ENCODE measurements at places on chromosomes 6 and 20.
A peak's percentile ranks its signal among the peaks of the same experiment; 100 is the strongest.

DNA sequence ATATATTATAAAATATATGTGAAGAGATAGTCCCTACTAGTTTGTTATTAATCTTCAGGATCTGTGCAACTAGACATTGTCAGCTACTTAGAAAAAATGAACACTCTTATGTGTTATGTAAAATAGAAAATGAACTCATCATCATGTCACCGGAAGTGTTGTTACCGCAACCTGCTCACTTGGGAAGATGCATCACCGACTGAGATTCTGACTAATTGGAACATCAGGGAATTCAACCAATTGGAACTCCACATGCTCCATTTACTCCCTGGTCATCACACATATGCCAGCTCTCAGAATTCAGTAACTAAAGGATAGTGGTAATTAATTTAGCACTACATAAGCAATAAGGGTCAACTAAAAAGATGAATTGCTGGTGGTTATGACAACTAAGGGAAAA, 16.7 kb upstream of the B3GAT2 start:
- DNase-seq: no peak

- DNase-seq: no peak
Measured at GRCh38 chr6:30781395-30781742, 37.0 kb upstream of the IER3 start.

DNA sequence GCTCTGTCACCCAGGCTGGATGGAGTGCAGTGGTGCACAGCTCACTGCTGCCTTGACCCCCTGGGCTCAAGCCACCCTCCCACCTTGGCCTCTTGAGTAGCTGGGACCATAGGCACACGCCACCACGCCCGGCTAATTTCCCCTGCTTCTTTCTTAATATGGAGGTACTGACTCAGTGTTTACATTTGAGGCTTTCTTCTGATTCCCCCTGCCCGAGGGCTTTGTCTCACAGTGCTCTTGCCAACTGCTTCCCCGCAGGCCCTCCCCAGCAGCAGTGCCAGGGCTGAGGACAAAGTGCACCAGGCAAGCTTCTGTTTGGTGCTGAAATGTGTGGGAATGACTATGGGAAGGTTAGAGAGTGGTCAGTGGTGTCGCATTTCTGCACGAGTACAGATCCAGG, 34.8 kb downstream of the NR2E1 start:
- no peak for DNase-seq

DNA sequence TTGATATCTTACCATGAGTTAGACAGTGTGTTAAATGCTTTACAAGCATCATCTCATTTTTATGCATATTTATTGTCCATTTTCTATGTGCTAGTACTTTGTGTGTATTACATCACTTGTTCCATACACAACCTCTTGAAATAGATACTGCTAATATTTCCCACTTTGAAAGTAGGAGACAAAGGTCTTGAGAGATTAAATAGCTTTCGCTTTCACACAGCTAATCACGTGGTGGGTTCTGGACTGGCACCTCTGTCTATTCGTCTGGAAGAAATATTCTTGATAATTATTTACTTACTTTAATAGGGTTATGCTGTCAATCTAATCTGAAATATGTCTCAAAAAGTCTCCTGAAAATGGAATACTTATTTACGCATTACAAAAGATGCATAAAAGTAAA, 30.2 kb downstream of the EPHA7 start:
- no peak for DNase-seq

- DNase-seq: no peak
Measured at GRCh38 chr20:53883098-53883911, 187.1 kb downstream of the BCAS1 start.

DNA sequence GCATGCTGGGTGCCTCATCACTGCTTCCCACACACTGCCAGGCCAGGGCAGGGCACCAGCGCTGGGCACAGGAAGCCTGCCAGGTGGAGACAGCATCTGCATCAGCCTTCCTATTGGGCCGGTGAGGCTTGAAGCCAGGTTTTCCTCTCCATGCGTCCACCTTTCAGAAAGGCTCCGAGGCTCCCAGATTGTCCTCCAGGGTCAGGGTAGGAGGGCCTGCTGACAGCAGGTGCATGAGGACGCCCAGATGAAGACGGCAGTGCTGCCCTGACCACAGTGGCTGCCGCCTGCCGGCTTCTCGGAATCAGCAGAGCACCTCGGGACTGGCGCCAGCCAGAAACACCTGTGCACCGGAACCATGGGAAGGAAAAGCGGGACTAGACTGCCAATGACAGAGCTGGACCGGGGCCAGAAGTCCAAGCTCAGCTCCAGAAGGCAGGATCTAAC, 170.5 kb upstream of the CST7 start:
- DNase-seq: no peak

DNA sequence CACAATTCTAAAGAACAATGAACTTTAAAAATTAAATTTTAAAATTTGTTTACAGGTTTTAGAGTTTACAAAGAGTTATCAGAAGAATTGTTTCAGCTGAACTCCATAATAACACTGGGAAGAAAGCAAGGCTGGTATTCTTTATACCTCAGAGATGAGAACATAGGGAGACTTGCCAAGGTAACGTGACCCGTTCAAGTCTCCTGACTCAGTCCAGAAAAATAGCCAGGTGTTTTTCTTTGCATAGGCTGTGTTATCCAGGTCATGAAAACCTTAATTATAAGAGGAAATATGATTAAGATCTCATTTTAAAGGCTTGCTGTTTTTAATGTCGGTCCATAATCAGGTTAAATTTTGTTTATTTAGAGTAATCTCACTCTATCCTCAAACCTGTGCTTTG, 8.5 kb upstream of the C6orf141 start:
- DNase-seq: no peak

DNA sequence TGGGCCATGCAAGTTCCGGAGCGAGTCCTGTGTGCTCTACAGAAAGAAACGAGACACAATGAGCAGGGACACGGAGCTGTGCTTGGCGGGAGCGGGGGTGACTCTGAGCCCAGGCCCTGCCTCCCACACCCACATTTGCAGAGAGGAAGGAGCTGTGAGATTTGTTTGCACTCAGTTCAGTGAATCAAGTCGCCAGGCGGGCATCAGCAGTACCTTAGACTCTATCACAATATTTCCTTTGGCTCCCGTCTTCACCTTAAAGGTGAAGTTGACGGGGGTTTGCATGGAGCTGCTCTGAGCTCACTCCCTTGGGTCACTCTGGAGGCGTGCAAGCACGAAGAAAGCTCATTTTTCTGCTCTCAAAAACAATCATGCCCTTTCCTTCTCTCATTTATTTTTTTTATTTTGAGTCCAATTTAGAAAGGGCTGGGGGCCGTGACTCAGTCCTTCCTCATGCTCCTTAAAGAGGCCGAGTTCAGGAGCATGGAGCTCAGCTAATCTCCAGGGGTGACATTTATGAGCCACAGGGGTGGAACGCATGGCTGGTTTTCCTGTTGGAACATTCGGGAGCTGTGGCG, 188.2 kb downstream of the NFATC2 start:
- DNase-seq: no peak

DNA sequence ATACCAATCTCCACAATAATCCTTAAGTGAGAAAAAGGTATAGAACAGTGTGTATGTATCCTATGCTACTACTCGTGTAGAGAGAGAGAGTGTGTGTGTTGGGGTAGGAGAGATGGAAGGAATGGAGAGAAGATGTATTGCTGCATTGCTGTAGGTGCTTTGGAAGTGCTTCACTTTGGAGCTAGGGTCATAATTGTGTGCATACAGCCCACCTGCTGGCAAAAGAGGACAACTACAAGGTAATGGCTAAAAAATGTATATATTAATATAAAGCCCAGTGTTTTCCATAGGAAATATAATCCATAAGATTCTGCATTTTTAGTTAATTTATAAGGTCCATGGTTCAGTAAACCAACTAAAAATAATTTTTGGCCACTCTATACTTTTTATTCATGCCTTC, 36.1 kb downstream of the SERAC1 start:
- DNase-seq: peak; percentile 26

DNA sequence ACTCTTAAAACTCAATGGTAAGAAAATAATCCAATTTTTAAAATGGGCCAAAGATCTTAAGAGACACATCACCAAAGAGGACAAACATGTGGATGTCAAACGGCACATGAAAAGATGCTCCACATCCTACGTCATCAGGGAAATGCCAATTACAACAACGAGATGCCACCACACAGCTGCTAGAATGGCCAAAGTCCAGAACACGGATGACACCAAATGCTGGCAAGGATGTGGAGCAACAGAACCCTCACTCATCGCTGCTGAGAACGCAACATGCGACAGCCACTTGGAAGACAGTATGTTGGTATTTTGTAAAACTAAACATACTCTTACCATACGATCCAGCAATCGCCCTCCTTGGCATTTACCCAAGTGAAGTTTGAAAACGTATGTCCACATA, 132.8 kb upstream of the CDH4 start:
- DNase-seq: no peak

GRCh38 chr6:10586302-10586701, 65.2 kb downstream of the GCNT2 start:
- DNase-seq: no peak

- DNase-seq: no peak
Measured at GRCh38 chr6:134734312-134734869, 215.5 kb downstream of the ALDH8A1 start.

DNA sequence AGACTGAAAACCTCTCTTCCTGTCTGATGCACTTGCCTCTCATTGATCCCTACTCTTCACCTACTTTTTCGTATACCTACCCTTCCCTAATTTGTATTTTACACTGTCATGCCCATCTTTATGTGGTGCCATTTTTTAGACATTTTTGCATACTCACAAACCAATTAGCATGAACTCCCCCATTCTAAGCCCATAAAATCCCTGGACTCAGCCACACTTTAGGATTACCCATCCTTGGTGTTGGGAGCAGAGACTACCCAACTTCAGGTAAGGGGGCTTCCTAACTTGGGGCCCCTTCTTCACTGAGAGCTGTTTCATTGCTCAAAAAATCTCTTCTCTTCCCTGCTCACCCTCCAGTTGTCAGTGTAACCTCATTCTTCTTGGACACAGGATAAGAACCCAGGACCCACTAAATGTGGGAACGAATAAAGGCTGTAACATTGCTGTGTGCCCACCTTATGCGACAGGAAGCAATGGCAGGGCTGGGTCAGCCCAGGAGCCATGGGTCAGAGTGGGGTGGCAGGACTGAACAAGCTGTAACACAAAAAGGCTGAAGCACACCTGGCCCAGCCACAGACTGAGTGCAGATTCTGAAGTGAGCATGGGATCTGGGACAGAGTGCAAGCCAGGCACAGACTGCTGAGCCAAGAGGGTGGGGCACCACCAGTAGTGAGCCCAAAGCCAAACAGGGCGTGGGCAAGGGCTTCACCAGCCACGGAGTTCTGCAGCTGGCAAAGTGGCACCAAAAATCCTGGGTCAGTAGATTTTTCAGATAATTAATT, 789.1 kb upstream of the HS3ST5 start:
- no peak for DNase-seq

- DNase-seq: no peak
Measured at GRCh38 chr6:3986241-3986640, 92.7 kb downstream of the FAM217A start.

DNA sequence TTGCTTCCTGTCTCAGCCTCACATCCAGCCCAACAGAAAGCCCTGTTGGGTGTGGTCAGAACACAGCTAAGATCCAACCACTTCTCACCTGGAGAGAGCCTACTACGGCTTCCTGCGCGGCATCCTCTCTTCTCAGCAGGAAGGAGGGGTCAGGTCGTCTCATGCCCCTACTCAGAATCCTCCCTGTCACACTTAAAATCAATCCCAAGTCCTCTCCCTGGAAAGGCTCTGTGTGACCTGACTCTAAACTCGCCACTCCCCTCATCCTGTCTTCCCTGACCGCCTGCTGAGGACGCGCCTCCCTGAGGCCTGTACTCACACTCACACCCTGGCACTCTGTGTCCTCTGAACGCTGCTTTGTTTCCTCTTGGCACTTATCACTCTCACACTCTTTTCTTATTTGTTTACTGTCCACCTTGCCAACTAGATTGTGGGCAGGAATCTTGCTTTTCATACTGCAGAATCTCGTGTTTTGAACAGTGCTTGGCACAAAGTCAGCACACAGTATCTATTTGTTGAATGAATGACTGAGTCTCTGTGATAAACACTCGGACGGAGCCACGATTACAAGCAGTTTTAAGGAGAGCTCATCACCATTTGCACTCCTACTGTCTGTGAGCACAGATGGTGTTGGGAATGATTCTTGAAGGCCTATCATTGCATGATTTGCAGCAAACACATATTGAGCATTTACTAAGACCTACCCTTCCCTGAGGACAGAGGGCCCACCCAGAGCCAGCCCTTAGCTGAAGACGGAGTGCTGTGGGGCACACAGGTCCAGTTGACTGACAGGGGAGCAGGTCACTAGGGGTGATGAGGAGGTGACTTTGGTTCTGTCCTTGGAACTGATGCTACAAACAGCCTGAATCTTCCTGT, 18.7 kb downstream of the RAB5IF start:
- peak; percentile 16 for DNase-seq

- DNase-seq: peak; percentile 60
Measured at GRCh38 chr6:93417421-93418013, 1.8 kb downstream of the EPHA7 start.

DNA sequence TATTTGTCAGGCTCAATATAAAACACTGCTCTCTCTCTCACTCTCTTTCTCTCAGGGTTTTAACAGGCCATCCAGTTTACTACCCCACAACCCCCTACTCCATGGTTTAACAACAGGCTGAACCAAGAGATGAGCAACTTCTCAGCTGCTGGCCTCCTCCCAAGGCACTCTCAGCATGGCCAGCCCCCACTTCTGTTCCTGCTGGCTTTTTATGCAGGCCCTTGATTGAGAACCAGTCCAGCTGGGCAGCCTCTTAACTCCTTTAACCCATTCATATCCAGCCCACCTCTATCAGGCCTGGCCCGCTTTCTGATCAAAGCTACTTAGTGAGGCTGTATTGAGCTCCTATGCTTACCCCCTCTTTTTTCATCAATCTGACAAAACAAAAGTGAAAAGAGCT, 346.8 kb upstream of the POU3F2 start:
- DNase-seq: no peak

DNA sequence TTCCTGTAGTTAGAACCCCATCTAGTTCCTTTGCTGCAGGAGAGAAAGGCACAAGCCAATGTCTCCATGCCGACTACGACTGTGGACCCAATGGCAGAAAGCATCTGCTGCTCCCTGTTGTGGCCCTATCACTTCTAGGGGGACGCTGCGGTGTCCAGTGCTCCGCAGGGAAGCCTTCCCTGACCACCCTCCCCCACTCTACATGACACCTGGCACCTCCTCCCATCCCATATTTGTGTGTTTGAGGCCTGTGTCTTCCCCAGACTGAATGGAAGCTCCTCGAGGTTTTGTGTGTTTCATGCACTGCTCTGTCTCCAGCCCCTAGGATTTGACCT, 159.5 kb downstream of the DTNBP1 start:
- no peak for DNase-seq

- DNase-seq: no peak
Measured at GRCh38 chr6:34837528-34837927, 45.6 kb downstream of the BLTP3A start.
